Activated CD4-positive, alpha-beta memory T cell treated with anti-CD3 and anti-CD28 coated beads for 36 hours (primary cell): ENCODE measurements at places on chromosomes 2 and 18. TPM values are rescaled to one million over a fixed set of nuclear protein-coding genes. Genes with fewer than 3 reads are reported as not detected.

QPCT gene
- total RNA-seq = 0.68 TPM

DNA sequence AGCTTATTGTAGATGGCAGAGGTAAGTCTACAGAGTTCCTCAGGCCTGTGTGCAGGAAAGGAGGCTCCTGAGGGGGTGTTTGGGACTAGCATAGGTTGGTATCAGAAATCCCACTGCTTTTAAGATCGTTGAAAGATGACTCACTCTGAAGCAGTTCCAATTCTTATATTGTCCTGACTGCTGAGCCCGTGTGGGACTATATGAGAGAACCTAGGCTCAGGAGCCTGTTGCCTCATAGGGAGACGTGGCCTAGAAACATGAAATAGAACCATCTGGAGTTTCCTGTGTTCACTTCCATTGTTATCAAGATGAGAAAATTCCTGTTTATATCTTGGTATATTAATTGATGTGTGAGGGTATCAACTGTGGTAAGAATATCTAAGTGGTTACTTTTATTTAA is 5.7 kb downstream of the CCT7 start:
- DNase-seq = no peak
- H3K27me3 ChIP-seq = no peaks in the 10 kb centered on the region
- H3K4me3 ChIP-seq = no peak overlapping the region

EVA1A gene
- total RNA-seq = not detected

DNA sequence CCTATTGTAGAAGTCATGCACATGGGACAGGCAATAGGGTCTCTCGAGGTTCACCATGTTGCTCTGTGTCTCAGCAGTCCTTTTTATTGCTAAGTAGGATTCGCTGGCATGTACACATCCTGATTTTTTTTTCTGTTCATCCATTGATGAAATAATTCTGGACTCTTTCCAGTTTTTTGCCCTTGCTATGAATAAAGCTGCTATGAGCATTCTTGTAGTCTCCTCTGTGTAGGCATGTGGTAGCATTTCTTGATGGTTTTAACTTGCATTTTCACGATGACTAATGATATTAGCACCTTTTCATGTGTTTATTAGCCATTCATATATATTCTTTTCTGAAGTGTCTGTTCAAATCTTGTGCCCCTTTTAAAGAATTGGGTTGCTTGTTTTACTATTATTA is 65.8 kb upstream of the EDAR start:
- no peaks in the 10 kb centered on the region for H3K36me3 ChIP-seq
- no peak for DNase-seq
- H3K4me3 ChIP-seq = no peak overlapping the region
- no peaks in the 10 kb centered on the region for H3K27me3 ChIP-seq
- no peak overlapping the region for H3K27ac ChIP-seq

DNA sequence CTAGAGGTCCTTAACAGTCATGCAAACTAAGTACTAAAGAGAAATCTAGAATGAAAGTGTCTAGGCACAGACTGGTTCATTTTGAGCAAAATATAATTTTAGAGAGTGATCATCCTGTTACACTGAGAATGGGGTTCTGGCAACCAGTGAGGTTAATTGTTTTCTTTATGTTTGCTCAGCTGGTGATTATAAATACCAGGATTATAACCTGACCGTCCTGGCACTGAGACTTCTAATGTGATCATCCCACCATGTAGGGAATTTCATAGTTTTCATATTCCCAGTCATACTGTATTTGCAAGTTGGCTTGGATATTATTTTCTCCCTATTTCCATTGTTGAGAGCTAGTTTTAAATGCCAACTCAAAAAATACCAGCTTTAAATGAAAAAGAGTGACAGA is 852.5 kb upstream of the LRATD1 start:
- no peak for DNase-seq
- no peaks in the 10 kb centered on the region for H3K36me3 ChIP-seq
- no peaks in the 10 kb centered on the region for H3K4me1 ChIP-seq
- H3K27me3 ChIP-seq = no peaks in the 10 kb centered on the region
- no peak overlapping the region for H3K4me3 ChIP-seq

STEAP3 gene
- total RNA-seq = 0.17 TPM
